ENCODE measurements at places on chromosomes 1 and 21.

- DNase-seq: no peak
These were observed 210.9 kb downstream of the ZC3H11B start for GRCh38 chr1:219401724-219402625.

DNA sequence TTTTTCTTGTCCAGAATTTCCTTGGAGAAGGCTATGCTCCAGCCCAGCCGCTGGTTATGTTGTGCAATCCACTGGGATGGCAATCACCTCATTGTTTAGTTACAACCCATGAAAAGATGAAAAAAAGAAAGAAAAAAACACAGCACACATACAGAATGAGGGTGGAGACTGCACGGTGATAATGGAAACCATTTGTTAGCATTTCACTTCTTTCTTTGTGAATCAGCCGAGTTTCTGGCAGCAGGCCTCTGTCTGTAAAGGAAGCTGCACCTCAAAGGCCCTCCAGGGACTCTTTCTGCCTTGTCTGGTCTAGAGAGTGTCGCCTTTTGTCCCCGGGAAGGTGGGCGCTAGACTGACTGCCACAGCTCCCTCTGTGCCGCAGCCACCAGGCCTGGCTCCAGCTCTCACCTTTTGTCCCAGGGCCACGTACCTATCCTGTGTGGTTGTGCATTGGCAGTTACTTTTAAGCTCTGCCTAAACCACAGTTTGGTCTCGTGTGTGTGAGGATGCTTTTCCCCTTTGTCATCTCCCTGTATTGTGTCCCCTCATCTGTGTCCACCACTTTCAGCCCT is 35.6 kb downstream of the NGF start:
- DNase-seq: no peak

DNA sequence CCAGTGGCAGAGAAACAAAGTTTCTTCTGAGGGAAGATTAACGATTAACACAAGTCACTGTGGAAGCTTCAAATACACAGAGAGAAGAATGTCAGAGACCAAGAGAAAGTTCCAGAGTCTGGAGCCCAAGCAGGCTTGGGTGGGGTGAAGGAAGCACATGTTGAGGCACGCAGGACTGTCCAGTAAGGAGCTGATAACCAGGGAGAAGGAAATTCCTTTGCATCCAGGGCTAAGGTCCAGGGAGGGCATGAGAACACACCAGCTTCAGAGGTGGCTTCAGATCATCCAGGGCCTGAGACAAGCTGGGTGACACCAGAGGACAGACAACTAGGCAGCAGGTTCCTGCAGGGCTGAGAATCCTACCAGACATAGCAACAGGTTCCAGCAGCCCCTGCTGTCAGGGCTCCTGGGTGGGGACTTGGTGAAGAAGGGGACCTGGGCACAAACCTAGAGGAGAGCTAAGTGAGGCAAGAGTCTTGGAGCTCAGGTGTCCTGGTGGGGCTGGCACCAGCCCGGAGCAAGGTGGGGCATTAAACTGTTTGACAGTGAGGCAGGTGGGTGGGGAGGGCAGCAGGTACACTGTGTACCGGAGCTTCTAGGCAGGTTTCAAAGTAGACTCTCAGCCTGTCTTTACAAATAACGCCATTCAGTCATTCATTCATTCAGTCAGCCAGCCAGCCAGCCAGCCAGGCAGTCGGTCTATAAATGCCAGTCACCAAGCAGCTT is 2.6 kb upstream of the SPRR1A start:
- no peak for DNase-seq

DNA sequence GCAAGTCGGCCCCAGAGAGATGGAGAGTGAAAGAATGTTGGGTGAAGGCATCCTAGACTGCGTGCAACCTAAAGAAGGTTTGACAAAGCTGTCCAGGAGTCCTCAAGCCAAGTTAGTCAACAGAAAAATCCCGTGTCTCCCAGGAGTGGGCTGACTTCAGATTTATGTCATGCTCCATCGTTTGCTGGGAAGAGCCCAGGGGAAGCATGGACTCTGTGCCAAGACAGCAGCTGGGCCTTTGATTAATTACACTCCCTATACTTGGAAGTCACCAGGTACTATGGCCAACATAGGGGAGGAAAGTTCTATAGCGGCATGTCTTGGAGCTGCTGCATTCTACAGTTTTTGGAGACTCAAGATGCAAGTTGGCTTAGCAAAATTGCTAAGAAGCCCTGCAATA is 247.4 kb downstream of the KAZN start:
- DNase-seq: no peak

- DNase-seq: no peak
These were observed 39.4 kb upstream of the UHMK1 start for GRCh38 chr1:162458236-162458635.

DNA sequence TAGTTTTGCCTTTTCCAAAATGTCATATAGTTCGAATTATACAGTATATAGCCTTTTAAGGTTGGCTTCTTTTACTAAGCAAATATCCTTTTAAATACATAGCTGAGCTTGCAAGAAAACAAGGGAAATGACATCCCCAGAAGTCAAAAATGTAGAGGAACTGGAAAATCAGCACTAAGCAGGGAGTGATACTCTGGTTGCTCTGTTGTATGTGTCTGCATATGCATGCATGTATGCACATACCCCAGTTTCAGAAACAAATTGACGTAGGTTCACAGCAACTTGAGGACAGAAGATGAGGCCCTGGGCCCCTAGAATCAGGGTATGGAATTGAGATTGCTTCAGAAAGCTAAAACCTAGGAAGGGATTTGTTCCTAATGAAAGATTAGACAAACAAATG is 75.1 kb upstream of the GNG4 start:
- no peak for DNase-seq

GRCh38 chr1:40847023-40847745 is 15.0 kb downstream of the CITED4 start:
- DNase-seq: no peak

DNA sequence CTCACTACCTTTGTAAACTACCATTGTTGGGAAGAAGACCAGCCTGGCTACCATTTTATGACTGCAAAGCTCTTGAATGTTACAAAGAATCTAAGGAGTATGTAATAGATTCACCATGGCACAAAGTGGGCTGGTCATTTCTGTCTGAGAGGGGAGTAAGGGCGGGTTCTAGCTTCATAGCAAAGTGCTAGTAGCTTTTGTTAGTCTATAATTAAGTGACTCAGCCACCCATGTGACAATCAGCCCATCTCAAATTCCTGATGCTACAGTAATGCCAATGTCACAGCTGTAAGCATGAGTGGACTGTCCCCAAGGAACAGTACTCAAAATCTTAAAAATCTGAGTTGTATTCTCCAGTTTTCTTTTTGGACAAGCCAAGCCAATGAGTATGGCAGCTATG is 15.4 kb upstream of the OTUD3 start:
- DNase-seq: no peak

- DNase-seq: no peak
These were observed 10.6 kb upstream of the GCLM start for GRCh38 chr1:93919780-93920179.

- no peak for DNase-seq
These were observed 151.8 kb downstream of the TENT5C start for GRCh38 chr1:117757668-117758067.

- DNase-seq: no peak
These were observed 686.0 kb upstream of the BRINP3 start for GRCh38 chr1:191163621-191164020.

- no peak for DNase-seq
These were observed 545.2 kb downstream of the LTN1 start for GRCh38 chr21:28447462-28447861.

DNA sequence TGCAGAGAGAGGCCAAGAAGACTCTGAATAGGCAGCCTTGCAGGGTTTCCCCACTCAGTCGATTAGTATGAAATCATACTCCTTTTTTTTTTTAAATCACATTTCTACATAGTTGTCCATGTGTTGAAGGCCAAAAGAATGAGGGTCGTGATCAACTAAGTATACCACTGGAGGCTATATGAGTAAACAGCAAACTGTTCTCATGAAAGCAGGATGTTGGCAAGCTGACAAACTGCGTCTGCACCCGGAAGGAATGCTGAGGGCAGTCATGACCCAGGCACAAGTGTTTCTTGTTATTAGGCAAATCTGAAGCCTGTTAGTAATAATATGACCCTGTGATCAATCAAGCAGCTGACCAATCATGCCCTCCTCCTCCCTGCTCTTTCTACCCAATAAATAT is 213.2 kb downstream of the USH2A start:
- no peak for DNase-seq

GRCh38 chr1:30908316-30908695 is 252 bp downstream of the SDC3 start:
- no peak for DNase-seq

GRCh38 chr1:219430419-219430818 is 182.5 kb downstream of the ZC3H11B start:
- no peak for DNase-seq

DNA sequence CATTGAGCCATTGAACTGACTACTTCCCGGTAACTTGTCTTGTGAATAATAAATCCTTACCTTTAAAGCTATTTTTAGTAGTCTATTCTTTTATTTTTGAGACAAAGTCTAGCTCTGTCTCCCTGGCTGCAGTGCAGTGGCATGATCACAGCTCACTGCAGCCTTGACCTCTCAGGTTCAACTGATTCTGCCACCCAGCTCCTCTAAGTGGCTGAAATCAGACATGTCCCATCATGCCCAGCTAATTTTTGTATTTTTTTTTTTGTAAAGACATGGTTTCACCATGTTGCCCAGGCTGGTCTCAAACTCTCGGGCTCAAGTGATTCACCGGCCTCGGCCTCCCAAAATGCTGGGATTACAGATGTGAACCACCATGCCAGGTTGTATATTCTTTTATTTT is 59.3 kb upstream of the PTGS2 start:
- DNase-seq: no peak

DNA sequence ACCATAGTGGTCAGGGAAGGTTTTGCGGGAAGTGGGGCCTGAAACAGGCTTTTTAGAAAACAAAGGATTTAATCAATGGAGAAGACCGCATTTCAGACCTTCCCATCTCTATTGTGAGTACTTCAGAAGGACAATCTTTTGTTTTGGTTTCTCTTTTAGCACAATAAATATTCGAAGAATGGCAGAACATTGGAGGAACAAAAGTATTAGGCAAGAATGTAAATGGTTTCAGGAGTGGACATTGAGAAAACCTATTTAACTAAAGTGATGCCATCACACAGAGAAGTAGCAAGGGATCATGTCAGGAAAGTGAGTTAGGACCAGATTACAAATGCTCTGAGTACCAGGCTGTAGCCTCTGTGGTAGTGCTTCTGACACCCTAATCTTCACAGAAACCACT is 26.8 kb upstream of the UBE2U start:
- DNase-seq: no peak

- DNase-seq: no peak
These were observed 240.4 kb downstream of the SDCCAG8 start for GRCh38 chr1:243496187-243496646.

GRCh38 chr1:197247465-197247864 is 20.6 kb upstream of the CRB1 start:
- no peak for DNase-seq

DNA sequence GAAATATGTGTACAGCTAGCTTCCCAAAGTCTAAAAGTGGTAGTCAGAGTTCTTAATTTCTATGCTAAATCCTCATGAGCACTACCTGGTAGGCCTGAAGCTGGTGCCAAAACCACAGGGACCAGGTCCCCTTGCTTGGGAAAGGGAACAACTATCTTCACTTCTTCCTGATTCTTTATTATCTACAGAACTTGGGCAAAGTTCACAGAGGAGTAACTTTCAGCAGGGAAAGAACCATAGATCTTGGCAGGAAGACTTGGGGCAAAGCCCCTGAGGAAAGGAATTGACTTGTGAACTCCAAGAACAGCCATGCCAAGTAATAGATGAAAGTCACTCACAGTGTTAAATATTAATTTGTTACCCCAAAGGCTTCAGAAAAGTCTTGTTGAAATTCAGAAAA is 193.0 kb downstream of the ZC3H11B start:
- no peak for DNase-seq

- DNase-seq: no peak
These were observed 7.0 kb downstream of the CSDE1 start for GRCh38 chr1:114750780-114751179.

DNA sequence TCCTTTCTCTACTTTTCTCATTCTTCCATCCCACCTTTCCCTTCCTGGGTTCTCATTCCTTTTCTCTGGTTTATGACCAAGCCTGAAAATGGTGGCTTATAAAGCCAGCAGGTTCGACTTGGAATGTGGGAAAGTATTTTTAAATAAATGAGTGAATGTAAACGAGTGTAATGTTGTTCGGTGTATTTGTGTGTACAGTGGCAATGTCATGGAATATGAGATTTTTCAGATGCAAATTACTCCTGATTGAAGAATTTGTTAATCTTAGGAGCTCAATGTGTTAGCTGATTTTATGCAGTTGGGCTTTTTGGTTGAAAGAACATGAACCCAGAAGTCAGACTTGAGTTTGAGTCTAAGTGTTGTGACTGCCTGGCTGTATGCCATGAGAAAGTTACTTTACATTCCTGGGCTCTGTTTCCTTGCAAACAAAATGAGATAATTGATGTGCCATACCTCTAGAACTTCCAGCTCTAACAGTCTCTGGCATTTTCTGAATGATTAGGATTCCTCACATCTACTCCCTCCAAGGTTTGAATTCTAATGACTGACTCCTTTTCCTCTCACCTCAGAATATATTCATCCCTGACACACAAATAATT is 6.6 kb downstream of the SGIP1 start:
- DNase-seq: no peak

DNA sequence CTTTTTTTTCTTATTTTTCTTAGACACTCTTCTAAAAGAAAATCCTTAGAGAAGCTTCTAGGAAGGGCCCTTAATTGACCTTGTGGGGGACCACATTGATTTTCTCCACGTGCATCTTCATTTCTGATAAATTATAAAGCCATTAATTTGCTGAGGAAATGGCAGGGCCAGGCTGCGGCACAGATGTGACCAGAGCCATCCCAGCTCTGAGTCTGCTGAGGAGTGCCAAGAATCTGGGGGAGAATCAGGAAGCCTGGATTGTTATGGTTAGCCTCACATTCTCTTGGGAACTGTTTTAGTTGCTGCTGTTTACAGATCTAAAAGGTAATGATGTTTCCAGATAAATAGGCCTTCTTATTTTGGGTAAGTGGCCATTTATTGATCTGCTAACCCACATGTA is 16.2 kb downstream of the PROX1 start:
- no peak for DNase-seq

DNA sequence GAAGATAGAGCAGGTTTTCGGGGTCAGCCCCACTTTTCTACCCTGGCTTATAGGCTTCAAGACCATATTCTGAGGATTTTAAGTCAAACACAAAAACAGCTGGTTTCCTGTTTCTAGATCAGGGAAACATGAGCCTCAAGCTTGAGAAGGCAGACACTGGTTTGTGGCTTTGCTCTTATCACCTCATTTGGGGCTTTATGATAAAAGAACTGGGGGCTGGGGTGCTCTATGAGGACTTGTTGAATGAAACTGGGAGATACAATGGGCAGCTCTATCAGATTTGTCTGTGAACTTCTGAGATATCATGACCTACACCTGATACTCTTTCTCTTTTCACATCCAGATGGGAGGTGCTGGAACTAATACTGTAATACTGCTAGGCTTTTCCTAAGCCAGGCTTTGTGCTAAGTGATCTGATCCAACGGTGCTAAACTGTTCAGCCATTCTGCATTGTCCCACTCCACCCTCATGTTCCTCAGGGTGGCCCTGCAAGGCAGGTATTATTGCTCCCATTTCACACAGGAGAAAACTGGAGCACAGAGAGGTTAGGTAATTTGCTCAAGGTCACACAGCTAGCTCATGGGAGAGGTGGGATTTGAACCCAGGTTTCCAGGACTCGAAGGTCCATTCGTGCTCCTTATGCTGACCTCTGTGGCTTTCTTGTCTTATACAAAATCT is 6.6 kb downstream of the AJAP1 start:
- no peak for DNase-seq

Measured in inflammatory macrophage treated with lipopolysaccharide for 1 hour (primary cell).